H54 (cell line): ENCODE measurements at places on chromosomes 3 and 15.
A peak's percentile ranks its signal among the peaks of the same experiment; 100 is the strongest.

- no peak for DNase-seq
Observed at GRCh38 chr3:74648107-74648506, 33.6 kb upstream of the CNTN3 start.

DNA sequence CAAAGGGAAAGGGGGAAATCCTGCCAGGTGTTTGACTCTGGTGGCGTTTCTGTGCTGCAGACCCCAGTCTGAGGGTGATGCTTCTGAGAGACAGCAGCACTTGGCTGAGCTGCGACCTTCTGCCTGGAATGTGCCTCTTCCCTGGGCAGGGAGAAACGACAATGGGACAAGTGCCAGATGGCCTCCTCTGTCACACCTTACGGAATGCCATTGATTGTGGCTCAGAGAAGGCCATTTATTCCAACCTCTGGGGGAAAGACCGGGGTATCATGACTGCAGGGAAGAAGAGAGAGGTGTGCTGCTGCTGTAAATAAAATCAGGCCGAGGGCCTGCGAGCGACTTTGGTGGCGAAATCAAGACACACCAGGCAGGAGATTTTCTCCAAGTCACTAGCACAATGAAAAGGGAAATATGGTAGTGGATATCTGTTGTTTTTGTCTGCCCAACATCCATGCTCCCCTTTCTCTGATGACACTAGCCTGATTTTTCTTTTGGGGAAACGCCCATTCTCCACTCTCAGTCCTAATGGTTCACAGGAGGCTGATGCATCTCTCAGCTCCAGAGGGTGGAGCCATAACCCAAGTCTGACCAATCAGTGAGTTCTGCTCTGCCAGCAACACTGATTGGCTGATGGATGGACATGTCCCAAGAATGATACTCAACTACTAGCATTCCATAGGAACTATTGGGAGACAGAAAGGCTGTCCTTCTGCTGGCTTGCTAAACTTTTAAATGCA is 336.1 kb downstream of the FOXP1 start:
- peak; percentile 39 for DNase-seq

- no peak for DNase-seq
Observed at GRCh38 chr3:105676621-105677300, 192.1 kb downstream of the CBLB start.

DNA sequence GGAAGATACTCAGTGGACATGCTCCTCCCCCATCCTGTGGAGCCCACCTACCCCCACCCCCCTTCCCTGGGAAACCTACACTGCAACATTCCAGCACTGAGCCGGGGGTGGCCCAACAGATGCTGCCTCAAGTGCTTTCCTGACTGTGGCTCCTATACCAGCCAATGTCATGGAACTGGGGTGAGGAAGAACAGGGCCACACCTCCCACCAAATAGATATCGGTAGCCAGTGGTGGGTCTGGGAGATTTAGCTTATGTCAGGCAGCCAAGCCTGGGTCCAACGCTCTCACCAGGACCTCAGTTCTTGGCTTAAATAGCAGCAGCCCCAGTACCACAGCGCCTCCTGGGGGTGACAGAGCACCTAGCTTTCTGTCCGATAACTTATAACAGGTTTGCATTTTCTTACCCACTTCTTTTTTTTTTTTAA is 30.3 kb downstream of the CDC25A start:
- no peak for DNase-seq

GRCh38 chr3:100184948-100185570 is 70.8 kb upstream of the FILIP1L start:
- no peak for DNase-seq

DNA sequence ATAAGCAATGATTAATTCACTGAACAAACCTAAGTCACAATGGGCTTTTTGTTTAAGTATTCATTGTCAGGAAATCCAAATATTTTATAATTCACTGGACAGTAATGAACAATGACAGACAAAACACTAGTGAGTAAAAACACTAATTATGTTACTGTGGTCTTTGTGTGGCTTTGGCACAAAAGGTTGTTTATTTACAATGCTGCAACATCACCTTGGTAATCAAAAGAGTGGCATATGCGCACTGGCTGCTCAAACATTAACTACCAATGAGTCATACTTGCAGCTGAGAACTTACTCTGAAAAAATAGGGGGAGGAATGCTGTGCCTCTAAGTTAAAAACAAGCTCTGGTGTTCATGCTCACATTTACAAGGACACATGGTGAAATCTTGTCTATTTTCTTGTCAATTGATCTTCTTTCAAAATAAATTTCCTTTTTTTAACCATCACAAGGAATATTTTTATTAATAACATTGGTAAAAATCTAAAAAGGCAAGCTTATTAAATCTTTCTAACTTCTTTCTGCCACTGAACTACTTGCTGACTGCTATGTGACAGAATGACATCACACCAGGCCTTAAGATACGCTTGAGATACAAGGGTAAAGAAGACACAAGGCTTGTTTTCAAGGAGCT is 85.2 kb upstream of the PPIB start:
- peak; percentile 20 for DNase-seq

- no peak for DNase-seq
Observed at GRCh38 chr3:157534725-157535161, 31.5 kb upstream of the VEPH1 start.

GRCh38 chr15:68312701-68313204 is 35.2 kb downstream of the FEM1B start:
- no peak for DNase-seq

DNA sequence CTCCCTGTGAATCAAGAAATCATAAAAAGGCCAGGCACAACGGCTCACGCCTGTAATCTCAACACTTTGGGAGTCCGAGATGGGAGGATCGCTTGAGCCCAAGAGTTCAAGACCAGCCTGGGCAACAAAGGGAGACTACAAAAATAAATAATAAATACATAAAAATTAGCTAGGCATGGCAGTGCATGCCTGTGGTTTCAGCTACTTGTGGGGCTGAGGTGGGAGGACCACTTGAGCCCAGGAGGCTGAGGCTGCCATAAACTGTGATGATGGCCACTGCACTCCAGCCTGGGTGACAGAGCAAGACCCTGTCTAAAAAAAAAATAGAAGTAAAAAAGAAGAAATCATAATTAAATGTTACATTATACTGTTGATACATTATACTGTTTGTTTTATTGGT is 28.0 kb upstream of the DCUN1D1 start:
- no peak for DNase-seq

DNA sequence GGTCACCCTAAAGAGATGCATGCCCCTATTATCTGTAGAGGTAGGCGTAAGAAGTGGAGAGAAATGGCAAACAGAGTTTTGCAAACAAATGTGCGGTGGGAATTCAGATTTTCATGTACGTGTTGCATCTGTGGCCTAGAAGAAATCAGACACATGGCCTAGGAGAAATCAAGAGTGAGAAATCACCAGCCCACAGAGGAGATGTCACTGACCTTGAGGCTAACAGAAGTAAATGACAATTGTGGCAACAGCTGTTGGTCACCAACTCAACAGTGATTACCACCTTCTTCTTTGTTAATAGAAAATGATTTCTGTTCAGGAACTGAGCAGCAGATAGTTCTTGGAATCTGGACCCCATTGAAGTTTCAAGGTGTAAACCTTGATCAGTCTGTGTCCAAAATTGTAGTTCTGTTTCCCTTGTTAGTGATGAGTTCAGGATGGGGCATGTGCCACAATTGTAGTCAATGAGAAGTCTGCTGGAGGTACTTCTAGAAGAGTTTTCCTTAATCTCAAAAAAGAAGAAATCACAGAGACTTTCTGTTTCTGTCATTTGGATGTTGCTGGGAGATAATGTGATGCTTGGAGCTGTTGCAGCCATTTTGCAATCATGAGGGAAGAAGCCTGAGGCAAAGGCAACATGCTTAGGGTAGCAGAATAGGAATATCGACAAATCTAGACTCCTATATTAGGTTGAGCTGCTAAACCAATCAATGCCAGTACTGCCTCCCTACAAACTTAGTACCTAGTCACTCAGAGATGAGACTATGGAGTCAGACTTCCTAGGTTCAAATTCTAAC is 34.3 kb upstream of the RFTN1 start:
- no peak for DNase-seq

- DNase-seq = no peak
Observed at GRCh38 chr15:73353734-73354133, 15.0 kb downstream of the HCN4 start.
